ENCODE measurements at places on chromosomes 13 and 19. TPM values are rescaled to one million over a fixed set of nuclear protein-coding genes. Genes with fewer than 3 reads are reported as not detected.

GFY gene
- polyA plus RNA-seq, result not detected

KIR2DL1 gene
- not detected for polyA plus RNA-seq

CLDND2 gene
- 0.99 TPM for polyA plus RNA-seq

CEACAM21 gene
- polyA plus RNA-seq, result 1.1 TPM

ZNF829 gene
- 3.8 TPM for polyA plus RNA-seq

C1QTNF9B gene
- 3.0 TPM for polyA plus RNA-seq

Data from muscle of back (tissue), 13 donors.